ENCODE measurements at places on chromosomes 7 and 10.

DNA sequence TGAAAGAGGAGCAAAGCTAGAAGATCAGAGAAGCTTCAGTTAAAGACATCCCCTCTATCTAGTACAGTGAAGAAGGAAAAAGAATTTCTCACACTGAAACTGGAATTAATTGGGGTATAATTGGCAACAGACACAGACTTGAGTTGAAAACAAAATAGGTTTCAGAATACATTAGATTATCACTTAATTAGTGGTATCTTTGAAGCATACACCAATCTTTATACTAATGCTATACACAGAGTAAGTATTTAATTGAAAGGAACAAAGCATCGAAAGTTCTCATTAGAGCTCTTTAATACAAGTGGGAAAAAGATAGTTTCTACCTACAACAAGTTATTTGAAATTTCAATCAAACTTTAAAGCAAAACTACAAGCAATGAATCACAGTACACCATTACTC, 128.2 kb downstream of the THSD7A start:
- no peak for DNase-seq

DNA sequence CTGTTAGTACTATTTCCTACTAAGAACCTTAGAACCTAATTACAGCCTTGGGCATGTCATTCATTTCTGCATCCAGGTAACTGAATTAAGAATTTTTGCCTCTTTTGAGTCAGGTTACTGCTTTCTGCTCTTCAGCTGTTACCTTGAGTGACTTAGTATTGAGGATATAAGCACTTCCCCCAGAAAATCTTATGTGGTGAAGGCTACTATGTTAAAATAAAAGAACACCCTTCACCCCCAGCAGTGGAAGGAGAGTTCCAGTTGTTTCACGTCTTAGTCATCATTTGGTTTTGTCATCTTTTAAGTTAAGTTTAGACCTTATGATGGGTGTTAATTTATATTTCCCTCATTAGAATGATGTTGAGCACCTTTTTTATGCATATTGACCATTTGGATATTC, 82.8 kb downstream of the GLCCI1 start:
- DNase-seq = no peak

GRCh38 chr7:128886391-128887168, 23.9 kb downstream of the ATP6V1F start:
- DNase-seq = no peak

- DNase-seq = no peak
Measured at GRCh38 chr10:122222638-122223037, 48.5 kb upstream of the BTBD16 start.

- no peak for DNase-seq
Measured at GRCh38 chr7:34061149-34061548, 155.8 kb downstream of the BMPER start.

- no peak for DNase-seq
Measured at GRCh38 chr7:19920166-19920565, 146.7 kb upstream of the TMEM196 start.

GRCh38 chr10:11113156-11113555, 95.5 kb downstream of the CELF2 start:
- peak; percentile 69 for DNase-seq

GRCh38 chr10:11005725-11006427, 11.8 kb upstream of the CELF2 start:
- no peak for DNase-seq
